Stimulated activated CD4-positive, alpha-beta T cell treated with anti-CD3 and anti-CD28 coated beads, Interleukin-1b, Interleukin-23, amount 100 ng/mL, for 1 hour (primary cell): ENCODE measurements at places on chromosomes 16 and 17.

GRCh38 chr16:9840761-9841665 is 341.2 kb downstream of the GRIN2A start:
- no peak for DNase-seq

DNA sequence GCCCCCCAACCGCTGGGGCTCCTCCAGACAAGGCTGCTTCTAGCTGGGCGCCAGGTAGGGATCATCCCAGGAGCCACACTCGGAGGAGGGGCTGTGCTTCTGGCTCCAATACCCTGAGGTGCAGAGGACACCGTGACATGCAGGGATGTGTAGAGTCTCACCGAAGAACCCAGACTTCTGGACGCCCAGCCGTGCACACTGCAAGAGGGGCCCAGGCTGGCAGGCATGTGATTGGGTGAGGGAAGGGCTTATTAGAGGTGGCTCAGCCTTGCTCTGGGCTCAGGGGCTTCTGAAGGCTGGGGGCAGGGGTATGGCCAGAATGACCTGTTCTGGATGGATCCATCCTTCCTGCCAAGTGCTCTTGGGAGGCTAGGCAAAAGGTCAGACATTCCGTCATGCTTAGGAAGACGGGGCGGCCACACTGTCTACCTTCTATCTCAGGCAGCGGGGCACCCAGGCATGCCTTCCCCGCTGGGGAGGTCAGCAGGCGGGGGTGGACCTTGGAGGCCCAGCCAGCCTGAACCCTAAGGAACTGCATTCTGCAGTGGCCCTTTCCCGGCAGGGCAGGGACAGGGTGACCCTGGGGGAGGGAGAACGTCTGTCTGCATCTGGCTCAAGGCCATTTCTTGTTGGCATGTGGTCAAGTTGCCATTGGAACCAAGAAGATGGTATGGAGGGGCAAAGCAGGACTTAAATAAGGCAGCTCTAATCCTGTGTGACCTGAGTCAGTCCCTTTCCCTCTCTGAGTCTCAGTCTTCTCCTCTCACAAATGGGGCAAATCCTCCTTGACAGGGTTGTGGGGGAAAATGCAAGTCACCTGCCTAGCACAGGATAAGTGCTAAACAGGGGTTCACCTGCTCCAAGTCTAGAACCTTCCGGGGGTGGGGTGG is 5.8 kb upstream of the ADGRG1 start:
- no peak for DNase-seq

- no peak for DNase-seq
Observed at GRCh38 chr16:87150262-87150661, 166.9 kb downstream of the C16orf95 start.

DNA sequence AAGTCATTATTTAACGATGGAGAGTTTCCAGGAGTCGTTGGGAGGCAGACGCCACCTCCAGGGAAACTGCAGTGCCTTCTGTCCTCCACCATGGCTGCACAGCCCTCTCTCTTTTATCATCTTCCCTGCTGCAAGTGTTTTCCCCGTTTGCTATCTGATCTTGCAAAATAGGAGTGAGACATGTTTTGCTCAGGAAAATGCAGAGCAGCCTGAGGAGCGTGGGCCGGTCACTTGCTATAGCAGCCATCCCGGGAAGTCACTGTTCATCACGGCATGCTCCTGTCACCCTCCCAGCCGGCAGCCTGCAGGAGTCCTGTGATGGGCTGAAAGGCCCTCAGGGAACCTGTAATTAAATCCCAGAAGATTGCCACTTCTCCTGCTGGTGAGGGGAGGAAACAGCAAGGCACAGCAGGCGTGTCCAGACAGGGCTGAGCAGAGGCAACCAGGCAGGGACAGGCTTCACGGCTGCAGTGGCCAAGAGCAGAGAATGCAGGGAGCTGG is 143.1 kb downstream of the GSG1L start:
- no peak for DNase-seq

DNA sequence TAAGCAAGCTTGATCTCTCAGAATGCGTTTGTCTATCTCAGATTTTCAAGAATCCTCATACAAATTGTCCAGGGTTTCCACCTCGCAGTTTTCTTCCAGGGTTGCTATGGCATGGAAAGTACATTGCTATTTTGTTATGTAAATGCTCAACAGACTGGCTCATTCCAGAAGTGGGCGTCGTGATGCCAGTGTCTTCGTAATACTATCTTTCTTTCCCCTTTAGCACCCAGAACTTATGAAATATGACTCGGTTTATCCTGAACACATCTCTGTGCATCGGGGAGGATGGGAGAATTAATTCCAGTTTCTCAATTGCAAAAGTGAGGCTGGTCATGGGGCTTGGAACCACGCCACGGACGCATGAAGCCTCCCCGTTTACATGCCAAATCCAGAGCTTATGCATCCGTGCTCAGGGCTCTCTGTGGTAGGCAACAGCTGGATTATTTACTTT is 405.0 kb downstream of the WWOX start:
- DNase-seq = no peak

- DNase-seq = no peak
Observed at GRCh38 chr17:33052856-33053255, 61.2 kb downstream of the SPACA3 start.

DNA sequence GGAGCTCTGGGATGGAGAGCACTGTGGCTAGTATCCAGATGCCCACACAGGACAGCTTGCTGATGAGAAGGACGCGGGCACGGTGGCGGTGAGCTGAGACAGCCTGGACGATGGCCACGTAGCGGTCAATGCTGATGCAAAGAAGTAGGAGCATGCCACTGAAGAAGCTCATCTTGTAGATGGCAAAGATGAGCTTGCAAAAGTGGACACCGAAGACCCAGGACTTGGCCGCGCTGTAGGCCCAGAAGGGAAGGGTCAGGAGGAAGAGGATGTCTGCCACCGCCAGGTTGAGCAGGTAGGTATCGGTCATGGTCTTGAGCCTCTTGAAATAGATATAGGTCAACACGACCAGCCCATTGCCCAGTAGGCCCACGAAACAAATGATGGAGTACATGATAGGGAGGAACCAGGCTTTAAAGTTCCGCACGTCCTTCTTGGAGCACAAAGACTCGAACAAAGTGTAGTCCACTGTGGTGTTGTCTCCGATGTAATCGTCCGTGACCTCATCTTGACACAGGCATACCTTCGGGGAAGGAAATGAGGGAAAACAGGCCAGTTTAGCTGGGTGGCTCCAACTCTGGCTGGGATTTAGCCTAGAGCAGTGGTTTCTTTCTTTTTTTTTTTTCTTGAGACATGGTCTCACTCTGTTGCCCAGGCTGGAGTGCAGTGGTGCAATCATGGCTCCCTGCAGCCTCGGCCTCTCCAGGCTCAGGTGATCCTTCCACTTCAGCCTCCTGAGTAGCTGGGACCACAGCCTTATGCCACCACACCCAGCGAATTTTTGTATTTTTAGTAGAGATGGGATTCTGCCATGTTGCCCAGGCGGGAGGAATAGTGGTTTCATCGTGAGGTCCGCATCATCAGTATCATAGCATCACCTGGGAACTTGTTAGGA is 9.7 kb downstream of the CCR7 start:
- DNase-seq = no peak

DNA sequence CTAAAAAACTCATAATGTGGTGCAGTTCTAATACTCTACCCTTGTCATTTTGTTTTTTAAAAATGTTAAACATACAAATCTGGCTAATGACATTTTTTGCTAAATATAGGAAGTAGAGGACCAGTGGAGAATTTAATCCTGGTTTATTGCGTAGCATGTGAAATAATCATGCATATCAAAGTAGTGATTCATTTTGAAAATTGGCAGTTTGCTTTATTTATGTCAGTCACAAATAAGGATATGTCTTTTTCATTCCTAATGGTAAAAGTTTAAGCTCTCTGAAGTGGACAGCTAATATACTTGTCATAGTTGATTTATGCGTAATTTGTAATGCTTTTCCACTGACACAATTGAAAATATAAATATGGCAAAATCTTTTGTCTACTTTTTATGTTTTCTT is 224.2 kb downstream of the BCAS3 start:
- DNase-seq = no peak

- DNase-seq = no peak
Observed at GRCh38 chr16:86091976-86092375, 193.0 kb downstream of the IRF8 start.

DNA sequence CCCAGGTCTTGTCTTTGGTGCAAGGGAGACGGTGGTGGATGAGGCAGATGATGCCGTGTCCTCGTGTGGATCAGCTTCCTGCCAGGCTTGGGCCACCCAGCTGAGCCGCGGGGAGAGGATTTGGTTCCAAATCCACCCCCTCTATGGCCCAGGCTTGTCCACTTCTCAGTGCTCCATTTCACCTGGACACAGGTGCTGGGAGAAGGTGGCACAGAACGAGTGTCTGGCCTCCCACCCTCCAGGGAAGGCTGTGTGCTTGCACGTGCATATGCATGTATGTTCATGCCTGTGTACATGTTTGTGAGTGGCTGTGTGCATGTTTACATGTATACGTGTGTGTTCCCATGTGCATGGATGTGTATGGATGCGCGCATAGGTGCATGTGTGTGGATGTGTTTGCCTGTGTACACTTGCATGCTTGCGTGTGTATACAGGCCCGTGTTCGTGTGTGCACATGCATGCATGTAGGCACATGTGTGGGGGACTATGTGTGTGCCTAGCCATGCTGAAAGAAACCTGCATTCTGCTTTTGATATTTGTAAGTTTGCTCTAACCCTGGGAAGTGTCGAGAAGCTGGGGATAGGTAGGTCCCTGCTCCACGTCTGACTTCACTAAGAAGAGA is 196.3 kb downstream of the IRF8 start:
- DNase-seq = no peak
